ENCODE measurements at places on chromosomes 5 and 9.

- no peak for DNase-seq
Measured at GRCh38 chr5:154966081-154966841, 25.4 kb downstream of the MRPL22 start.

GRCh38 chr5:38795986-38796741 is 49.6 kb upstream of the OSMR start:
- no peak for DNase-seq

DNA sequence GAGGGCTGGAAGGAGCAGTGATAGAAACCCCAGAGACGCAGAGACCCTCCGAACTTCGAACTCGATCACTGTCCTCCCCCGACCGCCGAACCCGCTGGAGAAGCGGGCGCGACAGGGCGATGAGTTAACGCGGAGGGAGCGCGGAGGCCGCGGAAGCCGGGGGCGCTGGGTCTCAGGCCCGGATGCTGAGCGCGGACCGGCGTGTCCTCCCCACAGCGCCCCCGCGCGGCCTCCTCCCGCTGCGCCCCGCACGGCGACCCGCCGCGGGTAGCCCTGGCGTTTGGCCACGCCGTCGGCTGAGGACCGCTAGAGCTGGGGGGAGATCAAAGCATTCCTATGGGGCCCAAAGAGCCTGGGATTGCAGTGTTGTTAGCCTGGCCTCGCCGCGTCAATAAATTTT is 7.7 kb upstream of the DMRT2 start:
- DNase-seq = no peak

- DNase-seq = no peak
Measured at GRCh38 chr9:137455359-137455991, 3.7 kb downstream of the NSMF start.

DNA sequence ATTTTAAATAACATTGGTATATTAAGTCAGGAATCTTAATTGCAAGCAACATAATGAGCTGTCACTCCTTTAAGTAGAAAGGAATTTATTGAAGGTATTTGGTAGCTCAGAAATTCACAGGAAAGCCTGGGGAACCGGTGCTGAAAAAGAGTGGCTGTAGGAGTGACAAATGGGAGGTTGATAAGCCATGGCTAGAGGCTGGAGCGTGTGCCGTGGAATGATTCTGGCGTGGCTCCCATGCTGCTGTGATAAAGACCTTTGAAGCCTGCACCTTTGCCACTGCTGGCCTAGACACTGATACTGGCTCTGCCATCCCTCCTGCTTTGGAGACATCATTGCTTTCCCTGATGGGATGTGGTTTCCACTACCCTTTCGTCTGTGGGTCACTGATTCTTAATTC is 65.7 kb upstream of the ATG10 start:
- no peak for DNase-seq

GRCh38 chr5:71652349-71652748 is 65.2 kb downstream of the MCCC2 start:
- no peak for DNase-seq

DNA sequence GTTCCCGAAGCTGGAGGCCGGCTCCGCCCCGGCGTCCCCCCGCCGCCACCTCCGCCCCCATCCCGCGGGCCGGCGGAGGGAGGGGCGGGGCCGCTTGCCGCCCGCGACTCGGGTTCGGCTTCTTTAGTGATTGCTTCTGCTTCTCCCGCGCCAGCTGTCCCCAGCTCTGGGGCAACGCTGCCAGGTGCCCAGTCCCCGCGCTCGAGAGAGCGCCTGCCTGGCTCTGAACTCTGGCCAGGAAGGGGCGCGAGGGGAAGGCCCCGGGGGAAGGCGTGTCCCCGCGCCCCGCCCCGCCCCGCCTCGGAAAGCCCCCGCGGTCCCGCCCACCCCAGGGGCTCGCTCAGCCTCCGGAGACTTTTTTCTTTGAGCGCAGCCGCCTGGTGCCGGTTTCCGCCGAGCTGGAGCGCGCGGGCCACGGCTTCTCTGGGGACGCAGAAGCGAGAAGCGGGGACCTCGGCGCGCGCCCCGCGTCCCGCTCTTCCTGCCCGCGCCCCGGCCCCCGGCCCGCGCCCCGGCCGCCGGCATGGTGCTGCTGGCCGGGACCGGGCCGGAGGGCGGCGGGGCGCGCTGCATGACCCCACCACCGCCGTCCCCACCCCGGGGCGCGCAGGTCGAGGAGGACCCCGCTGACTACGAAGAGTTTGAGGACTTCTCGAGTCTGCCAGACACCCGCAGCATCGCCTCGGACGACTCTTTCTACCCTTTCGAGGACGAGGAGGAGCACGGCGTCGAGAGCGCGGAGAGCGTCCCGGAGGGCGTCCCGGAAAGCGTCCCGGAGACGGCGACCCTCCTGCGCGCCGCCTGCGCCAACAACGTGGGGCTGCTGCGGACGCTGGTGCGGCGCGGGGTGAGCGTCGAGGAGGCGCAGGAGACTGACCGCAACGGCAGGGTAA is at the start of gene ANKRD33B:
Gene ANKRD33B (plus strand): TSS at position 126 of the 893 bp plus-strand sequence. CDS start 398 bp downstream, at position 524.
- DNase-seq = peak; percentile 76

DNA sequence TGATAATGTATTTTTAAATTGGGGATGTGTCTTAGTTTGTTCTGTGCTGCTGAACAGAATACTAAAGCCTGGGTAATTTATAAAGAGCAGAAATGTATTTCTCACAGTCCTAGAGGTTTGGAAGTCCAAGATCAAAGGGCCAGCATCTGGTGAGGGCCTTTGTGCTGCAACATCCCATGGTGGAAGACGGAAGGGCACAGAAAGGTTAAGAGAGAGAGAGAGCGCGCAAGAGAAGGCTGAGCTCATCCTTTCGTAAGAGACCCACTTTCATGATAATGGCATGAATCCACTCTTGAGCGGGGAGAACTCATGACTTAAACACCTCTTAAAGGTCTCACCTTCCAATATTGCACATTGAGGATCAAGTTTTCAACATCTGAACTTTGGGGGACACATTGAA is 79.1 kb upstream of the GOLM1 start:
- DNase-seq = no peak

DNA sequence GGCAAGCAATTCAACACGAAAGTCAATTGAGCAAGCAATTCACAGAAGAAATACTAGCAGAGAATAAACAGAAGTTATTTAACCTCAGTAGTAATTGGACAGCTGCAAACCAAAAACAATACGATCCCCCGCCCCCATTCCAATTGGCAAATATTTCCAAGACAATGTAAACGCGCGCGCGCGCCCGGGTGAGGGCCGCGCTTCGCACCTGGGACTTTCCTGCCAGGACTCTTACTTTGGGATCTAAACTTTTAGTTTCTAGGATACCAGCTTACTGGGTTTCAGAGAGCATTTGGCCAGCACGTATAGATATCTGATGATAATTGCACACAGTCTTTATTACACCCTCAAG is 8.6 kb downstream of the RUFY1 start:
- no peak for DNase-seq

GRCh38 chr5:148844433-148845280 is 18.2 kb downstream of the ADRB2 start:
- DNase-seq = no peak

GRCh38 chr5:10536511-10536910 is 27.4 kb upstream of the ANKRD33B start:
- no peak for DNase-seq

GRCh38 chr5:154740483-154740882 is 14.7 kb upstream of the LARP1 start:
- no peak for DNase-seq

- DNase-seq = no peak
Measured at GRCh38 chr9:121613009-121613752, 38.3 kb upstream of the DAB2IP start.

GRCh38 chr5:143968071-143968878 is 156.3 kb downstream of the HMHB1 start:
- DNase-seq = no peak

GRCh38 chr5:122053181-122054109 is 24.6 kb downstream of the LOX start:
- no peak for DNase-seq

DNA sequence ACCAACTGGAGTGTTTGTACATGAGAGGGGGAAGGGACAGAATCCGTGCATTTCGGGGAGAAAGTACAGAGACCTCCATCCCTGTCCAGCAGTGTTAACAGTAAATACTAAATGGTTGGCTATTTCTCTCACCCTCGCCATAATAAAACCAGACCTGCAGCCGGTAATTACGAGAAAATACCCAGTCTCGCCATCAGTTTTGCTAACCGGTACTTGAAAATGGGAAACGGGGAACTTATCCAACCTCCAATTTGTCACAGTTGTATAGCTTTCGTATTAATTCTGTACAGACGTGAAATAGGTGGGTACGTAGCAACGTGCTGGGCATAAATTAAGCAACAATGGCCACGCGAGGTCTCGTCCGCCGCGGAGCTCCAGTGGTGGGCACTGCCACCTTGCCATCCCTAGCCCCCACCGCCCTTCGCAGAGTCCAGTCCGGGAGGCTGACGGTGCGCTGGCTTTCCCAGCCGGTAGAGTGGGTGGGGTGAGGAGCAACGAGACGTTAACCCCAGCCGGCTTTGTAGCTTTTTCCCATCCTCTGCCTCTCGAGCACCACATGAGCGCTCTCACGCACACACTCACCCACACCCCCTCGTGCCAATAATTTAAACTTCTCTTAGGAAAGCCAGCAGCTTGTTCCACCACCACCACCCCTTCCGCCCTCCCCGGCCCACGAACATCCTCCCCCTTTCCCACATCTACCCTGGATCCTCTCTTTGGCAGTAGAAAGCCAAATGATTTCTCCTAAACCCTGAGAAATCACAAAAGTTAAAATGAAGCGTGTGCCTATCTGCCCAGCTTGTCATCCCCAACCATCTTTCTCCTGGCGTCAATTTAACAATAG is 1.8 kb downstream of the ELAVL2 start:
- no peak for DNase-seq

DNA sequence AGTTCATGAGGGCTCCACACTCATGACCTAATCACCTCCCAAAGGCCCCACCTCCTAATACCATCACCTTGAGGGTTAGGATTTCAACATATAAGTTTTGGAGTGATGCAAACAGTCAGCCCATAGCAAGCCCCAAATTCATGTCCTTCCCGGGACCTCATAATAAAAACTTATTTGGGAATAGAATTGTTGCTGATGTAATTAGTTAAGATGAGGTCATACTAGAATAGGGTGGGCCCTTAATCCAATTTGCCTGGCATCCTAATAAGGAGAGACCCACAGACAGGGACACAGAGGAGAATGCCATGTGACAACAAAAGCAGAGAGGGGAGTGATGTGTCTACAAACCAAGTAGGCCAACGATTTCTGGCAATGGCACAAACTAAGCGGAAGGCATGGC is 347.1 kb downstream of the ARHGEF28 start:
- no peak for DNase-seq

DNA sequence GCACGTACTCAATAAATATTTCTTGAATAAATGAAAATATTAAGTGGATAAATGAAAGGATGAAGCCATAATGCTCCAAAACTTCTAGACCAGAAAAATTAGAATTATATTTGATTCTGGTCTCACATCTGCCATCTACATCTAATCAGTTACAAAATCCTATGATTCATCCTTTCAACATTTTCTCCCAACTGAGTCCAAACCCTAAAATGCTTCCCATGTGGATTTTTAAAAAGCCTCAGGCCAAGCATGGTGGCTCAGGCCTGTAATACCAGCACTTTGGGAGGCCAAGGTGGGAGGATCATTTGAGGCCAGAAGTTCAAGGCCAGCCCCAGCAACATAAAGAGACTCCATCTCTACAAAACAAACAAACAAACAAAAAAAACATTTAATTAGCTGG is 31.6 kb upstream of the FST start:
- DNase-seq = no peak

- DNase-seq = no peak
Measured at GRCh38 chr9:120235081-120235480, 344.9 kb downstream of the CDK5RAP2 start.

All from activated T-cell treated with anti-CD3 and anti-CD28 coated beads for 24 hours (primary cell).